Natural killer cell treated with Interleukin-12 subunit alpha and Interleukin-12 subunit beta and Interleukin-15 and Interleukin-18, amount 100 ng/mL, for 72 hours (primary cell): ENCODE measurements at places on chromosomes 2 and 18.

GRCh38 chr2:213189001-213189899 lies 37.8 kb upstream of the IKZF2 start:
- no peak for DNase-seq

GRCh38 chr2:52810460-52810859 lies 957.1 kb upstream of the CHAC2 start:
- DNase-seq, result no peak

DNA sequence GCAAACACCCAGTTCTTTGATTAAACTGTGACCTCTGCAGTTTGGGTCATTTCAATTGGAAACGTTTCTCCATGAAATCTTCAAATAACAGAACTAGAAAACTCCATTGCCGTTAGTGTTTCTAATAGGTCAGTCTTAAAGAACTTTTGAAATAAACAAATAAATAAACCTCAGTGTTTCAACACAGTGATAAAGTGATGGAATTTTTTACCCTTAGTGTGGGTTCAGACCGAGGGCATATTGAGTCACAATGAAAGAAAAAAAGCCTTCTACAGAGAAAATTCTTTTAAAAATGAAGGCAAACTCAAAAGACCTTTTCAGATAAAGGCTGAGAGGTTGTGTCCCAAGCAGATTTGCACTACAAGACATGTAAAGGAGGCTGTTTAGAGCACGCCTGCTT lies 149.6 kb downstream of the NCKAP5 start:
- DNase-seq, result no peak

- DNase-seq, result no peak
Observed at GRCh38 chr2:217858519-217859491, 144.0 kb downstream of the TNS1 start.

DNA sequence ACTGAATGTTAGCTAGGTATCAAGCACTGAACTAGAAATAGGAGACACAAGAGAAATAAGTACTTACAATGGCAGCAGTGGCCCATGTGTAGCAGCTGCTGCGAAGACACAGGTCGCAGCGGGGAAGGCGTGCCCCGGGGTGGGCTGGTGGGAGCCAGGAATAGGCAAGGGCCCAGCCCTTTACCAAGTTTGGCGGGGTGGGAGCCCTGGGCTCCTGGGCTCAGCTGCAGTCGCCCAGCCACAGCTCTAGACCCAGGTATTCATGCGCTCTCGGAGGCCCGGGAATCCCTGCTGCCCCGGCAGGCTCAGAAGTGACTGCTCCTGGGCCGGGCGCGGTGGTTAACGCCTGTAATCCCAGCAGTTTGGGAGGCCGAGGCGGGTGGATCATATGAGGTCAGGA lies 1287.3 kb downstream of the CNTNAP5 start:
- no peak for DNase-seq

- no peak for DNase-seq
Observed at GRCh38 chr2:120704696-120705095, 31.0 kb upstream of the GLI2 start.

DNA sequence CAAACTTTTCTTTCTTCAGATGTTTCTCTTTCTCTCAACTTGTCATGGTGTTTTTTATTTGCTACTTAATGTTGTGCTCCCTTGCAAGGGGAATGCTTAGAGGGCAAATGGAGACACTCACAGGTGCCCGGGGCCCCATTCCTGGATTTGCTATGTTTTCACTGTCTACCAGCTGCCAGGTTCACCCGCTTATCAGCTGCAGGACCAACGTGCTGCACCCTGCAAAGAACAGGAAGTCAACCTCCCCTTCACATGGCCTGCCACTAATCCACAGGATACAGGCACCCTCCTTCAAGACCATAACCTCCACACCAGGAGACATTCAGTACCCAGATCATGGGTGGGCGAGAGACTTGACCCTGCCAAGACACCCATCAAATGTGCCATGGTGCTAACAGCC lies 237.6 kb upstream of the STON1 start:
- DNase-seq, result no peak

DNA sequence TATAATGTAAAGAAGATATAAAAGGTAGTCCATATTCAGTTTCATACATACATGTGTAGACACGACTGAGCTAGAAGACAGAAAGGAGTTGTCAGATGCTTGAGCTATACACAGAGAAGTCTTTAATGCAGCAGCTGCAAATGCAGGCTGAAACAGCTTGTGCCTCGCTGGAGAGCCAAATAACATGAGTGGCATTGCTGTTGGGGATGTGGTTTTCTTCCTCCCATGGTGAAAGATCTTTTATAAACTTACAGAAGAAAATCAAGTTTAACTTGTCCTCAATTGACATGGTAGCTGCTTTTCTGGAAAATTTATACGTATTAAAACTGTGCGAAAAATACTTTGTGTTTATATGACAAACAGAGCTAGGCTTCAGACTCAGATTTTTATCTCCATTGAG lies 16.4 kb upstream of the IL1R1 start:
- DNase-seq, result no peak

DNA sequence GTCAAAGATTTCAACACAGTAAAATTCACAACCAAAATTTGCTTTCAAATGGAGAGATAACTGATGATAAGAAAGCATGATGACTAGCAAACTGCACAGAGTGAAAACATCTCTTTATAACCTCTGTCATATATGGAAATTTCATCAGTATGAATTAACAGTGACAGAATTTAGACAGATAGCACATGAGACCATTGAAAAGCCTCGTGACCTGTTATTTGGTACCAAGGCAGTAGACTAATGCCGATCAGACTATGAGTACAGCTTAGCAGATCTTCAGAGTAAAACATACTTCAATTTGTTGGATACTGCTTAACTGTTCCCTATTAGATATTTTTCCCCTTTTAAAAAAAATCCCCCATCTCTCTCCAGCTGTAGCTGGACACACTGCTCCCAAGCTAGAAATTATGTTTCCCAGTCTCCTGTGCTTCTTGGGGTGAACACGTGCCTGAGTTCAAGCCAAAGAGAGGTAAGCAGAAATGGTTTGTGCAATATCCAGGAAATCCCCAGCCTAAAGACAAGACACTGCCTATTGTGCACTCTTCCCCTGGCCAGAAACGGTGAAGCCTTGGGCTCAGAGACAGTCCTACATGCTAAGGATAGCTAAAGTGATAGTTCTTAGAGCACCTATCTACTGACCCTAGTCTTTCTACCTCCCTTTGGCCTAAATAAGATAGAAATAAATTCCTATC lies 256.1 kb downstream of the NCKAP5 start:
- DNase-seq, result no peak

- DNase-seq, result peak; percentile 59
Observed at GRCh38 chr18:67217551-67218166, 298.9 kb downstream of the DSEL start.

- DNase-seq, result no peak
Observed at GRCh38 chr2:54310311-54310710, 54.3 kb upstream of the TSPYL6 start.

DNA sequence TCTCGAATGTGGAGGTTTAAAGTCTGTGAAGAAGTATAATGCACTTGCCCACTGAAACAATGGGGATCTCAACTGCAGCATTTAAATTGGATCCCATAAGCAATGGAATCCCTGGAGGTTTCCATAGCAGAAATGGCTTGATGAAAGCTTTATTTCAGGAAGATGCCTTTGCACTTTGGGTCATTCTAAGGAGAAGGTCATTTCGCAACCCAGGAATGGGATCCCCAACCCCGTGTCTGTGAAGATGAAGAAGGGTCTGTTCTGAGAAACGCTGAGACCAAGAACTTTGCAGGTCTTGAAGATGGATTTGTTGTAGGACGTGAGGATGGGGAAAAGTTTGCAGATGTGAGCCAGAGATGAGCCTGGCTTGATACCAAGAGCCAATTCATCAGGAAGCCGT lies 1.8 kb upstream of the KCNG3 start:
- DNase-seq, result no peak

DNA sequence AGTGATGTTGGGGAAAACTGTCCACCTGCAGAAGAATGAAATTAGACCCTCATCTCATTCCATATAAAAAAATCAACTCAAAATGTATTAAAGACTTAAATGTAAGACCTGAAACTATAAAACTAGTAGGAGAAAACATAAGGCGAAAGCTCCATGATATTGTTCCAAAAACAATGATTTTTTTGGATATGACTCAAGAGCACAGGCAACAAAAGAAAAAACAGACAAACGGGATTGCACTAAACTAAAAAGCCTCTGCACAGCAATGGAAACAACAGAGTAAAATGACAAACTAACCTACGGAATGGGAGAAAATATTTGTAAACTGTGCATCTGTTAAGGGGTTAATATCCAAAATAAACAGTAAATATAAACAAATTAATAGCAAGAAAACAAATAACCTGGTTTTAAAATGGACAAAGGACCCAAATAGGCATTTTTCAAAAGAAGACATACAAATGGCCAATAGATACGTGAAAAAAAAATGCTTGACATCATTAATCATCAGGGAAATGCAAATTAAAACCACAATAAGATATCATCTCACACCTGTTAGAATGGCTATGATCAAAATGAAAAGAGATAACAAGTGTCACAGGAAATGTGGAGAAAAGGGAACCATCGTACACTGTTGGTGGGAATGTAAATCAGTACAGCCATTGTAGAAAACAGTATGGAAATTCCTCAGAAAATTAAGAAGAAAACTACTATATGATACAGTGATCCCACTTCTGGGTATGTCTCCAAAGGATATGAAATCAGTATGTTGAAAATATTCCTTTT lies 26.6 kb downstream of the LRRFIP1 start:
- no peak for DNase-seq

GRCh38 chr18:50879302-50880118 lies 592 bp downstream of the ME2 start:
- no peak for DNase-seq
